Retinal pigment epithelial cell (primary cell): ENCODE measurements at places on chromosomes 2 and 18.

DNA sequence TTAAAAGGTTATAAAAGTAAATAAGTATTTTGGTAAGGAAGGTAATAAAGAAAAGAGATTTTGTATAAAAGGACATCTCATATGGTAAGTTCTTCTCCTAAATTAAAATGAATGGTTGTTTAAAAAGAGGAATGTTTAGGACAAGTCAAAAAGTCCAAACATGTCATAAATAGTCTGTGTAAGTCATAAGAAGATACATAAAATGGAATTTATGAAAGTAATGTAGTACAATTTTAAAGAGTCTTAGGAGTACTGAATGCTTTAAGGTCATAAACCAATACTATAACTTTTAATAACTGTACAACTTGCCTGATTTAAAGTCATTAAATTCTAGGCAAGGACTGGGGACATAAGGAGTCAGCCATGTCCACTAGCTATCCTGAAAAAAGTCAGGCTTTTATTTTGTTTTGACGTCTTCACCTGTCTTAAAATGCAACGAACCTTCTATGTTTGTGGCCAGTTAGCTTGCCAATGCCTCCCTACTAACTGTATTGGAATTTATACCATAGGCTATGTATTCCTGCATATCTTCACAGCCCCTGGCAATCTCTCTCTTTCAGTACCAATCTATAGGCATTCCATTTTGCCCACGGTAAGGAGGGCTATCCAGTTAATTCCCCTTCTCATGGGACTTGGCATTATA lies 312.3 kb upstream of the LRRTM4 start:
- DNase-seq, result no peak

GRCh38 chr2:206158563-206159345 lies 490 bp downstream of the NDUFS1 start:
- peak; percentile 28 for DNase-seq

- DNase-seq, result no peak
Measured at GRCh38 chr2:239279508-239280295, 121.1 kb downstream of the HDAC4 start.

- peak; percentile 47 for DNase-seq
Measured at GRCh38 chr18:74731097-74731496, 133.4 kb downstream of the ZNF407 start.

- no peak for DNase-seq
Measured at GRCh38 chr2:72984172-72984671, 66.9 kb downstream of the EMX1 start.

DNA sequence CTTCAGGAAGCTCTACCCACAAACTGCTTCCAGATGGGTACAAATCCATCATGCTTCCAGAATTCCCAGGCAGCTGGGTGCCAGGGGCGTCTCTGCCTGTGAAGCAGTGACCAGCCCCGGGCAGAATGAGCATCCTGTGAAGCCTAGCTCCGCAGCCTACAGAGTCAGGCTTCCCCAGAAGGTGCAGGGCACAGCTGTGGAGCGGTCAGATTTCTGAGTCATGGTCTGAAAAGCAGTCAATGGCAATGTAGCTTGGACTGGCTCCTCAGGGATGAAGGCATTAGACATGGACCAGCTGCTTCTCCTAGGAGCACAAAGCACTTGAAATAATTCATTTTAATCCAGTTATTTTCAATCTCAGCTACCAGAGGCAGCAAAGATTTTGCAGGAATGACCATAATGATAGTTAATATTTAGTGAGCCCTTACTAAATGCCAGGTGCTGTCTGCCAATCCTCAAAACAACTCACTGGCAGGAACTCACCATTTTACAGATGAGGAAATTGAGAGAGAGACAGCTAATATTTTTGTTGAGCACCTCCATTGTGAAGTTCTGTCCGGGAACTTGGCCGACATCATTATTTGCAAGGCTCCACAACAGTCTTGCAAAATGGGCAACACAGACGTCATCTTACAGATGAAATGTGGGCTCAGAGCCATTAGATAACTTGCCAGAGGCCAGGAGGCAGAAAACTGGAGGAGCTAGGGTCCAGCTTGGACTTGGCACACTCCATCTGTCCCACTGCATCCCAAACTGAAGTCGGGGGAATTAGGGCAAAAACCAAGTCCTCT lies 31.7 kb downstream of the ACMSD start:
- DNase-seq, result no peak

GRCh38 chr2:79994965-79995364 lies 309.6 kb downstream of the LRRTM1 start:
- no peak for DNase-seq

- no peak for DNase-seq
Measured at GRCh38 chr2:5495586-5495985, 196.6 kb upstream of the SOX11 start.

GRCh38 chr2:190235101-190235500 lies 84.5 kb downstream of the HIBCH start:
- no peak for DNase-seq

GRCh38 chr2:101731221-101732054 lies 33.9 kb downstream of the MAP4K4 start:
- no peak for DNase-seq

DNA sequence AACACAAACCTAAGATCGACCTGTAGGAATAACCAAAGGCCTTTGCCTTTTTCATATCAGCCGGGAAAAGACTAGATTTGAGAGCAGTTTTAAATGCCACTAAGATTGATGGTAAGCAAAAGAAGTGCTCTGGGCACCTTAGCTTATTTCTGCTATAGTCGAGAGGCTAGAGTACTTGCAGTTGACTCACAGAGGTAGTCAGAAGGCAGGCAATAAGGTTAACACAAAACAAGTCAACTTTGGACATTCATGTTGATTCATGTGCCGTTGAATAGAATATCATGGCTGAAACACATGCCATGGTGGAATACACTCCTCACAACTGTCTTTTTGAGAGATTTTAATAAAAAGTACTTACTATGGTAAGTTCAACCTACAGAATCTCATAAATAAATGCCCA lies 507.6 kb downstream of the ZEB2 start:
- DNase-seq, result no peak

DNA sequence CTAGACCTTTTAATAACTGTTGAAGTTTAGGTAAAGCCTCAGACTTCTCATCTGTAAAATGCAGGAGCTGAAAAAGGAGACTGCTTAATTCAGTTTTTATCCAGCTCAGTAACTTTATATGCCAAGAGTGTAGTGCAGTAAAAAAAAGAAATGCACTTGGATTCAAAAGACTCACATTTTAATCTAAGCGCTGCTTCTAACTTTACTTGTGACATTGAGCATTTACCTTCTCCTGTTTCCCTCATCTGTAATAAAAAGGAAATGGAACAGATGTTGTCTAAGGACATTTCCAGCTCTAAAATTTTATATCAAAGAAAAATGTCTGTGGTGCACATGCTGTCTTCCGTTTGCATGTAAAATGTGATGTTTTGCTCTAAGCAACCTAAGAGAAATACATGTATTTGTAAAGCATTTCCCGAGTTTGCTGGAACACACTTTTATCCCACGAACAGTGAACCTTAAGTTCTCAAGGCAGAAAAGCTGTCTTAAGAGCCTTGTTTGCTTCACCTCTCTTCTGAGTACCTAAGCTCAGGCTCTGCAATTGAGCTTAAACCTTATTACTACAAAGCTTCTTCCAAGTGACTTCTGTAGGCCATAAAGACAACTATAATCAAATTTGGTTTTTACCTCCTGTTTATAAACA lies 24.2 kb upstream of the TANK start:
- DNase-seq, result no peak

DNA sequence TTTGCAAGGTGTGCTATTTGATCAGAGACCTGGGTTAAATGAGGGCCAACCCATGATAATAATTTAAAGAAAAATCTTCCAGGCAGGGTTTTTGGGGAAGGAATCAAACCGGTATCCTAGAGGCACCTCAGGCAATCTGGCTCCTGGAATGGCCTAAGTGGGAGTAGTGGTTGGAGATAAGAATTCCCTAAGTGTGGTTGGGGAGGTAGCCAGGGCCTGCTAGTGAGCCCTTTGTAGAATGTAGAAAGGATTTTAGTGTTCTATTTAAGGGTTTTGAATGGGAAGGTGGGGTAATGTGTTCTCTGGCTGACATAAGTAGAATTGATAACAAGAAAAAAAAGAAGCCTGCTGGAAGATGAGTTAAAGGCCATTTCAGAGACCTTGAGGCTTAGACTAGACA lies 422.2 kb downstream of the XIRP2 start:
- no peak for DNase-seq

- DNase-seq, result no peak
Measured at GRCh38 chr2:176574484-176575236, 305.4 kb downstream of the MTX2 start.

- DNase-seq, result no peak
Measured at GRCh38 chr2:42098571-42099437, 51.0 kb downstream of the PKDCC start.

DNA sequence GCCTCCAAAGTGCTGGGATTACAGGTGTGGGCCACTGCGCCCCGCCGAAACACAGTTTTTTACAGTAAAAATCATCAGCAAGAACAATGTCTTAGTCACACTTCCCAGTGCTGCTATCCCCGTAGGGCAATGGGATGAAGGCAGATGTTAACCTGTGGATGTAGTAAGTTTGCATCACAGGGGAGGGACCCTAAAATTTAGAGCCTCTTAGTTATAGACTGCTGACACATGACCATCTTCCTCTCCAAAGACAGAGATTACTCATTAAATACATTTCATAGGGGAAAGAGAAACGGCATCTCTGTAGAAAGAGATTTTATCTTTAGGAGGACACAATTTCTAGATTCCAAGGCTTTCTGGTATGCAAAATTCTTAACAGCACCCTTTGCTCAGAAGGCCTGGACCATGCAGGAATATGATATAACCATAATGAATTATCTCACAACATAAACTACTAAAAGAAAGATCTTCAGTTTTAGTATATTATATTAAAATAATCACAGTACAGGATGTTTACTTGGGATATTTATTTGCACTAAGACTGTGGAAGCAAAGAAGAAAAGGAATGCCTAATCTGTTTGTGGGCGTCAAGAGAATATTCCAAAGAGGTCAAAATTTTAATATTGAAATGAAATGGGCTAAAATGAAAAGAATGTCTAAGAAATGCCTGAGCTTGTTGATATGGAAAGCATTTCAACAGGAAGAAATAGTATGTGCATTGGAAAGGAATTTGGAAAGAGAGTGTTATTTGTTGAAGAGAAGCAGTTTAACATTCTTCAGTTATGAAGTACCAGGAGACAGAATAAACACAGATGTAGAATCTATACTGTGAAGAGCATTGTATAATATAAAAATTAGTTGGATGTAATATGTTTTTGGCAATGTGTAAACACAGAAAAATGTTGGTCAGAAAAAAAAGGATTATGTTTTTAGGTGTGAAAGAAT lies 1228.3 kb upstream of the CHAC2 start:
- DNase-seq, result peak; percentile 7

DNA sequence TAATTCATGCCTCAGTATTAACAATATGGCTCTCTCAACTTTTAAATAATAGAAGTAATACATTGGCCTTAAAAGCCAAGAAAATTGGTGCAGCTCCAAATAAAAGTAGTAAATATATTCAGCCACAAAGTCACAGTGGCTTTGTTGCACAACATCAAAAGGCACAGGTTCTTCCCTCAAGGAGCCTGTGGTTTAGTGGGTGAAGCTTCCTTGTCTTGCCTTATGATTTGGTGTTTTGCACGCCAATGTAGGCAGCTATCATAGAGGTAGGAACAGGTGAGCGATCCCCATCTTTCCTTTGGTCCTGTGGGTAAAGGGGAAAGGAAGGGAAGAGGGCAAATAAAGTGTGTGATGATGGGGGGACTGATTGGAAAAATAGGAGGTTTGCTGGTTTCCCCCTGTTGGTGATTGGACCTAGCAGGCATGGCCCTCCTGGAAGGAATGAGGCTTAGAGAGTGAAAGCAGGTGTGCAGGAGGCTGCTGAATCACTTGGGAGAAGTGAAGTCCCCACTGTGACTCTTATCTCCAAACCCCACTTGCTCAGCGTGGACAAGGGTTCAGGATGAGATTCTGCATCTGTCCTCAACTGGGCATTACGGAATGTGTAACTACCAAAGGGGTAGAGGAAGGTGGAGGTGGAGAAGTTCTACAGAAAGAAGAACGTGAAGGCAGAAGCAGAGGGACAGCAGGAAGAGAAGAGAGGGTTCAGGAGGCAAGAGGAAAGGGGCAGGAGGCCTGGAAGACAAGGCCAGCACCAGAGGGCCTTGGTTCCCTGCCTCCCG lies 20.1 kb upstream of the TNP1 start:
- no peak for DNase-seq

- peak; percentile 88 for DNase-seq
Measured at GRCh38 chr2:220847589-220847988, 724.5 kb downstream of the EPHA4 start.

GRCh38 chr2:219455581-219455980 lies 20.9 kb downstream of the SPEG start:
- no peak for DNase-seq

DNA sequence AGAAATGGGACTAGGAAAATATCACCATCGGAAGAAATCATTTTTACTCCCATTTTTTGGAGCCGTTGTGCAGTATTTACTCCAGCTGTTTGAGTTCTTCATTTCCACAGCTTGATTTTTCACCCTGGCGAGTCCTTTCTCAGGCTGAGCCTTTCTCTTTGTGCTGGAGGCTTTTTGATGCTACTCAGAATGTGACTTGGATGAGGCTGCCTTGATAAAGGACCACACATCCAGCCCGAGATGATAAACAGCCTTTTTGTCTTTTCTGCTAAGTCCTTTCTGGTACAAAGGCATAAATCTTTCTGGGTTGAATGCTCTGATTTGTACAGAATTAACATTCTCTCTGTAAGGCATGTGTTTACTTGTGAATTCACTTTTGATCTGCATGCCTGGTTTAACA lies 17.6 kb upstream of the CTDP1 start:
- DNase-seq, result no peak

DNA sequence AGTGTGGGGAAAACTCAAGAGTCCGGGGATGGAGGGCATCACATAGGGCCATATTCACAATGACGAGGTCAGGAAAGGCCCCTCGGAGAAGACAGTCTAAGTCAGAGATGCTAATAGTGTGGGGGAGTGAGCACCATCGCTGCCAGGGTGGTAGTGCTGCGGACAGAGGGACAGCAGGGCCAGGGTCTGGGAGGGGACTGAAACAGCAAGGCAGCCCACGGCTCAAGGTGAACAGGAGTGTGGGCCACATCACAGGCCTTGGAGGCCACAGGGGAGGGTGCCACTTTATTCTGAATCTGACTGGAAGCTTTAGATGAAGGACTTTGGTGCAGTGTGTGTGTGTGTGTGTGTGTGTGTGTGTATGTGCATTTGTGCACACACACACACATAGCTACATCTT lies 130.9 kb upstream of the GLI2 start:
- DNase-seq, result no peak

GRCh38 chr18:65403534-65403933 lies 347.3 kb upstream of the CDH7 start:
- no peak for DNase-seq

GRCh38 chr2:174486563-174487107 lies at the start of gene GPR155:
TSS of gene GPR155 (minus strand) at chr2:174487029. CDS start at chr2:174481956, 5,073 bp downstream.
- DNase-seq, result no peak
